ENCODE measurements at places on chromosomes 12 and 14.

DNA sequence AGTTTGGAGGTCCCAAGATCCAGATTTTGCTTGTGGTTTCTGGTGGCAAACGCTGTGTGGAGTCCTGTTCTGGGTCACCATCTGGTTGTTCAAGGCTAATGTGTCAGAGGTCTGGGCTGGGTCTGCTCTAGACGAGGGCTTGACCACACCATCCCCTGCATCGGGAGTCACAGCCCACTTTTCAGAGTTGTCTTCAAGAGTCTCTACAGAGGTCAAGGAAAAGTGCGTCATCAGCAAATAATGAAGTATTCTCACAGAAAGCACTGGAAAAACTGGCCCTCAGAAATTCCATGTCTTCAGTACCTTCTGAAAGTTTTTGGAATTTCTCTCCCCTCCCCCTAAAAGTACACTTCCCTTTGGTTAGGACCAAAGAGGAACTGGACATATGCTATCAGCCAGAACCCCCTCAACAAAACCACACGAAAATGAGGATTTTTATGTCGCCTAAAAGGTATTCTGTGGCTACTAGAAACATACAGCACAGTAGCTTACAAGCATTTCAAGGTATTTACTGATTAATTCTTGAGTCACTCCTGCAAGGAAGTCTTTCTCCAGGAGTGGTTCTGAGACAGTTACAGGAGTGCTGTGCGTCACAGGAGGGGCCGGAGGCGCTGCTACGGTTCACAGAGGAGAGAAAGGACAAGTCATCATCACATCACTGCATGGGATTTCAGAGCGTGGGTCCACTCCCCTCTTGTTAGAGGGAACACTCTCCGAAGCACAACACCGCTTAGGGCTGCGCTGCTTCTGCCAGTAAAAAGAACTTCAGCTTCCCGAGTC lies 35.4 kb downstream of the RAD52 start:
- DNase-seq: no peak

- DNase-seq: no peak
These were observed 320.7 kb upstream of the ATP2B1 start for GRCh38 chr12:90029317-90029716.

- no peak for DNase-seq
These were observed 61.2 kb downstream of the DIO3 start for GRCh38 chr14:101622251-101623076.

- DNase-seq: no peak
These were observed 15.5 kb upstream of the CLEC2A start for GRCh38 chr12:9947674-9948073.

DNA sequence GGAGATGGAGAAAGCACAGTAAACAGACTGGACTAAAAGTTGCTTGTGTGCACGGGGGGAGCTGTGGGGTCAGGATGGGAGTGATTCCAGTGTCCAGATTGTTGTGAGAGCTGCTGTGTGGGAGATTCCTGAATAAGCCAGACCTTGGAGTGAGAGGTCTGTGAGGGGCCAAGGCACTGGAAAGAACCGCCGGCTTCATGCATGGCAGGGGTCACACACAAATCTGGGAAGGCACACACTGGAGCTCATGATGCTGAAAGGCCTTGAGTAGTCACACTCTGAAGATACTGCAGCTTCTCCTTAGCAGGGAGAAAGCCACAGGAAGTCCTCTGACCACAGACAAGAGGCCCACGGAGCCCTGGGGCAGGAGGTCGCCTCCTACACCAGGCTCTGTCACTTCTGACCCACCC lies 23.1 kb downstream of the ADCY6 start:
- DNase-seq: no peak

GRCh38 chr12:54371328-54372112 lies 7.2 kb upstream of the GPR84 start:
- no peak for DNase-seq

GRCh38 chr12:15525441-15525840 lies 203.1 kb downstream of the PTPRO start:
- DNase-seq: no peak

Measured in NCI-H2107 (cell line).